ENCODE measurements at places on chromosomes 4 and X. TPM values are rescaled to one million over a fixed set of nuclear protein-coding genes. Genes with fewer than 3 reads are reported as not detected.
A peak's percentile ranks its signal among the peaks of the same experiment; 100 is the strongest.

GRCh38 chr4:74365761-74366160, 816 bp downstream of the EREG start:
- DNase-seq, result peak; percentile 5
- H3K36me3 ChIP-seq, result no peaks in the 10 kb centered on the region
- H3K4me3 ChIP-seq, result peak overlapping the region; percentile 58
- H3K4me1 ChIP-seq, result peaks cover 11% of the 10 kb centered on the region

- peak overlapping the region; percentile 52 for H3K27ac ChIP-seq
- peaks cover 12% of the 10 kb centered on the region for H3K4me1 ChIP-seq
- peaks cover 3% of the 10 kb centered on the region for H3K36me3 ChIP-seq
- DNase-seq, result peak; percentile 51
- no peak overlapping the region for H3K4me3 ChIP-seq
- H3K27me3 ChIP-seq, result no peaks in the 10 kb centered on the region
Observed at GRCh38 chrX:45781901-45782553, 581.4 kb upstream of the DIPK2B start.

The COX7B2 gene
- total RNA-seq, result not detected

DNA sequence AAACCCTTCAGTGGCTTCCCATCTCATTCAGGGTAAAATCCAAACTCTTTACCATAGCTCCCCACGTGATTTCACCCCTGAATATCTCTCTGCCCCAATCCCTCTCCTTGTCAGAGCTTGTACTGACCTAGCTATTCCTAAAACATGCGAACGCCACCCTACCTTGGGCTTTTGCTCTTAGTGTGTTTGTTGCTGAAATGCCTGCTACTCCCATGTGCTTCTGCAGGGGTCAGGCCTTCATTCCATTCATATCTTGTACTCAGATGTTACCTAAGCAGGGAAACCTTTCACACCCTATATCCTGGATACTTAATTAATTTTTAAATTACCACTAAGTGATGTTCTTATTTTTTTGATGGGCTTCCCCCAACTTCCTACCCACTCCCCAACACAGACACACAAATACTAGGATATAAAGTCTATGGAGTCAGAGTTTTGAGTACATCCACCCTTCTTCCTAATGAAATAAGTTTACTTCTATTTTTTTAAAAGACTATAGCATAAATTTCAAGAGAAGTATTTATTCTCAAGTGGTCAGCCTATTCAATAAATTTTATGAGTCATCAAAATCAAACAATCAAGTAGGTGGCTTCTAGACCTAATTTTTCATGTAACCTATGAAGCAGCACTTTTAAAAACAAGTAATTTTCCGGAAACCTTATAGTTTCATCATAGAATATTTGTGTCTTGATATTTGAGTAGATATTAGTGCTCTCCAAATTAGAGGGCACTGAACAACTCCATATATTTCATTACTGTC, 189.4 kb downstream of the RAPGEF2 start:
- H3K27ac ChIP-seq, result no peak overlapping the region
- H3K36me3 ChIP-seq, result no peaks in the 10 kb centered on the region
- H3K27me3 ChIP-seq, result no peaks in the 10 kb centered on the region
- peaks cover 29% of the 10 kb centered on the region for H3K4me1 ChIP-seq
- no peak for DNase-seq
- H3K4me3 ChIP-seq, result no peak overlapping the region

GRCh38 chr4:141142423-141142822, 9.2 kb upstream of the RNF150 start:
- no peak overlapping the region for H3K27ac ChIP-seq
- DNase-seq, result peak; percentile 51
- H3K4me1 ChIP-seq, result no peaks in the 10 kb centered on the region
- no peaks in the 10 kb centered on the region for H3K36me3 ChIP-seq
- no peak overlapping the region for H3K4me3 ChIP-seq

The RAB9B gene
- 2.2 TPM for total RNA-seq

The ADGRG4 gene
- total RNA-seq, result 0.14 TPM

The SPATA4 gene
- 0.46 TPM for total RNA-seq

DNA sequence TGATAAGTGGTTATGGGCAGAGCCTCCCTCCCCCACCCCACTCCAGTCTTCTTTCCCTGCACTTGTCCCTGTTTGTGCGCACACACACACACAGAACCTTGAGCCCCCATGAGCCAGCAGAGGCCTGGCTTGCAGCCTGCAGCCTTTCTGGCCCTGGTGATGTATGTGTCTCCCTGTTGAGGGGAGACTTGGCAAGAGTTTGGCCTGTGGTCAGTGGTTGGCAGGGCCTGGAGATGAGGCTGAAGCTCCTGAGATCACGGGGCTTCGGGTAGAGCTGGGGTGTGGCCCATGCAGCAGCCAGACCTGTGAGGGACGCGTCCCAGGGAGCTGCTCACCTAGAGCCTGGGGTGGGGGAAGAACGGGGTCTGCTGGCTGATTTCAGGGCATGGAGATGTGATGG, 2.3 kb downstream of the GPR173 start:
- no peak overlapping the region for H3K27ac ChIP-seq
- no peaks in the 10 kb centered on the region for H3K36me3 ChIP-seq
- no peak overlapping the region for H3K4me3 ChIP-seq
- peak; percentile 35 for DNase-seq
- H3K27me3 ChIP-seq, result no peaks in the 10 kb centered on the region
- H3K4me1 ChIP-seq, result peaks cover 19% of the 10 kb centered on the region

The HMGB3 gene
- 34.7 TPM for total RNA-seq

DNA sequence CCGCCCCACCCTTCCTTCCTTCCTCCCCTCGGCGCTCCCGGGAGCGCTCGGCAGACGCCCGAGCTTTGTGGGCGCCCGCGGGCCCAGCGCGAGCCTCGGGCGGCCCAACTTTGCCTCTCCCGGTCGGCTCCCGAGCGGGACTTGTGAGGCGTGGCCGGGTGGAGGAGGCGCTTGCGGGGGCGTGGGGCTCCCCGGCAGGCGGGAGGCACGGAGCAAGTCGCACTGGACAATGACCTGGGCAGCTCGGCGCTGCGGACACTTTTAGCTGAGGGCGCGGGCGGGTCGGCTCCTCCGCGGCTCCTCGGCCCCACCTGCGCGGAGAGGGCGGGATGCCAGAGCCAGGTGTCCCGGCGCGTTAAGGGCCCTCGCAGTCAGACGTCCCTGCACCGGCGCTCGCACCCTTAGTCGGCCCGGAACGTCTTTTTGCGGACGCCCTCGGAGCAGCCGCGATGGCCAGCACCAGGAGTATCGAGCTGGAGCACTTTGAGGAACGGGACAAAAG, 385 bp downstream of the DCLK2 start:
- no peaks in the 10 kb centered on the region for H3K27me3 ChIP-seq
- peaks cover 11% of the 10 kb centered on the region for H3K4me1 ChIP-seq
- DNase-seq, result no peak
- no peaks in the 10 kb centered on the region for H3K36me3 ChIP-seq
- peak overlapping the region; percentile 29 for H3K27ac ChIP-seq
- H3K4me3 ChIP-seq, result peak overlapping the region; percentile 70

The PDCL2 gene
- not detected for total RNA-seq

DNA sequence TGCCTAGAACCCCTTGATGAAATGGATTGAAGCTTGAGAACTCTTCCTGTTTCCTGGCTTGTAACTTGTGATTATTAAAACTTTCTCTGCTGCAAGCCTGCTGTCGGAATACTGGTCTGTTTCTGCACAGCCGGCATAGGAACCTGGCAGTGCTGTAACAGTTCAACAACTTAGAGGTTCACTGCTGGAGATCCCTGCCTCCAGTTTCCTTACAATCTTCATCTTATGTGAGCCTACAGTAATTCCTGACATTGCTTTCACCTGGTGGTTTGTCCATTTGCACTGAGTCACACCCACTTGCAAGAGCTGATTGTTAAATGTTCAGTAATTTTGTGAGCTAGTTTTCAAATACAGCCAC, 1.3 kb upstream of the SEPSECS start:
- DNase-seq, result peak; percentile 27
- H3K36me3 ChIP-seq, result no peaks in the 10 kb centered on the region
- H3K4me3 ChIP-seq, result peak overlapping the region; percentile 88
- H3K27me3 ChIP-seq, result no peaks in the 10 kb centered on the region
- H3K27ac ChIP-seq, result peak overlapping the region; percentile 96

DNA sequence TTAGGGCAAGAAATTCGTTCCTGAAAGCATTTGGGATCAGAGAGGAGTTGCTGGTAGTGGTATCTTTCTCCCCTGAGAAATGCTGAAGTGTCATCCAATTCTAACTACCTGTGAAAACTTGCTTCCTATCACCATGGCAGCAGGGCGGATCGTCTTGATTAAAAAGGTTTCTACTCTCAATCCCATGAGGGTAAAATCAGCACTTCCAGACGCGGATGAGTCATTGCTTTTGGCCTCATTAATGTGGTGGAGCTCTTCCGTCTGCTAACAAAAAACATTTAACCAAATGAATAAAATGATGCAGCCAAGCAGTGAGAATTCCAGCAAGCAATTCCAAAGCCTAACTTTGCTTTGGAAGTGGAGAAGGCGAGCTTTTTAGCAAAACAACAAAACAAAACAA, 325.6 kb downstream of the CAMK2D start:
- H3K4me3 ChIP-seq, result no peak overlapping the region
- H3K27ac ChIP-seq, result peak overlapping the region; percentile 30
- no peaks in the 10 kb centered on the region for H3K27me3 ChIP-seq
- H3K4me1 ChIP-seq, result peaks cover 30% of the 10 kb centered on the region

The SPANXC gene
- not detected for total RNA-seq

The GRPR gene
- total RNA-seq, result 3.0 TPM

DNA sequence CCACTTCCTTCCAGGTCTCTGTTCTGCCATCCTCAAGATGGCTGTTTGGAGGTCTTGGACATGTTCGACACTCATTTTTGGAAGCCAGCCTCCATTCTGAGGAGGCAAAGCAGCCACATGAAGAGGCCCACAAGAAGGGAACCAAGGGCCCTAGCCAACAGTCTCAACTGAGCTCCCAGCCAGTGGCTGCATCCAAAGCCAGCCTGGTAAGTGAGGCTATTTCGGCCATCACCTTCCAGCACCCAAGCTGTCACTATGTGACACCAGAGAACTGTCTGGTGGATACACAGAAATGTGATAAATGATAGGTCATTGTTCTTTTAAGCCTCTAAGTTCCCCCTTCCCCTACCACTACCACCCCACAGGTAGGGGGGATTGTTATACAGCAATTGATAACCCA, 127.2 kb downstream of the NPNT start:
- H3K36me3 ChIP-seq, result no peaks in the 10 kb centered on the region
- peaks cover 10% of the 10 kb centered on the region for H3K27me3 ChIP-seq
- no peak for DNase-seq
- H3K4me1 ChIP-seq, result no peaks in the 10 kb centered on the region

GRCh38 chr4:95421869-95422268, 126.9 kb downstream of the UNC5C start:
- H3K4me1 ChIP-seq, result no peaks in the 10 kb centered on the region
- no peak overlapping the region for H3K4me3 ChIP-seq
- H3K27ac ChIP-seq, result no peak overlapping the region
- no peaks in the 10 kb centered on the region for H3K27me3 ChIP-seq
- no peaks in the 10 kb centered on the region for H3K36me3 ChIP-seq

GRCh38 chr4:18390655-18391353, 369.2 kb upstream of the LCORL start:
- H3K36me3 ChIP-seq, result no peaks in the 10 kb centered on the region
- no peak for DNase-seq
- no peak overlapping the region for H3K4me3 ChIP-seq
- H3K27ac ChIP-seq, result peak overlapping the region; percentile 46
- H3K4me1 ChIP-seq, result no peaks in the 10 kb centered on the region

DNA sequence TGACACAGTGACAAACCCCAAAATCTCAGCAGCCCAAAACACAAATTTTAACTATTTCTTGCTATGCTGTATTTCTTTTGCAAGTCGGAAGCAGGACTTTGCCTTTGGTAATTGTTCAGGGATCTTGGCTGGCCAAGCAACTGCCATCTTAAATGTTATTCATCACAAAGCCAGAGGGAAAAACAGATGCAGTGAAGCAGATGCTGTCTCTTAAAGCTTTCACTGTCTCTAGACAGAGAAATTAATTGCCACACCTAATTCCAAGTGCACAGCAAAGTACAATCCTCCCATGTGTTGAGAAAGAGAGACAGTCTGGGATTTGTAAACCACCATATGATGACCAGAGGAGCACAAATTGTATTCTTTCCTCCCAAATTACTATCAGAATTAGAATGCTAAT, 30.0 kb upstream of the GALNT7 start:
- no peak overlapping the region for H3K4me3 ChIP-seq
- no peak for DNase-seq
- no peak overlapping the region for H3K27ac ChIP-seq
- H3K27me3 ChIP-seq, result no peaks in the 10 kb centered on the region

The RGN gene
- total RNA-seq, result not detected

DNA sequence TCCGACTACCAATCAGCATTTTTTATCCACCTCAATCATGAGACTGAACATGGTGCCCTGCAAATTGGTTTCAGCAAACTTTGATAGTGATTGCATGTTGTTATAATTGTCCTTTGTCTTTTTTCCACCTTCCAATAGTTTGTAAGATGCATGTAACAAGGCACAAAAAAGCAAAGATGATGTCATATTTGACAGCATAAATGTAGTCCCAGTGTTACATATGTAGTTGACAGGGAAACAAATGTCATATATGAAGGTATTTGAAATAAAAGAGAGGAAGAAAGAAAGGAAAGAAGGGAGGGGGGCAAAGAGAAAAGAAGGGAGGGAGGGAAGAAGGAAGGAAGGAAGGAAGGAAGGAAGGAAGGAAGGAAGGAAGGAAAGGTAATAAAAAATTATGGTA, 441.7 kb upstream of the CPEB2 start:
- no peaks in the 10 kb centered on the region for H3K36me3 ChIP-seq
- no peaks in the 10 kb centered on the region for H3K4me1 ChIP-seq
- H3K4me3 ChIP-seq, result no peak overlapping the region

DNA sequence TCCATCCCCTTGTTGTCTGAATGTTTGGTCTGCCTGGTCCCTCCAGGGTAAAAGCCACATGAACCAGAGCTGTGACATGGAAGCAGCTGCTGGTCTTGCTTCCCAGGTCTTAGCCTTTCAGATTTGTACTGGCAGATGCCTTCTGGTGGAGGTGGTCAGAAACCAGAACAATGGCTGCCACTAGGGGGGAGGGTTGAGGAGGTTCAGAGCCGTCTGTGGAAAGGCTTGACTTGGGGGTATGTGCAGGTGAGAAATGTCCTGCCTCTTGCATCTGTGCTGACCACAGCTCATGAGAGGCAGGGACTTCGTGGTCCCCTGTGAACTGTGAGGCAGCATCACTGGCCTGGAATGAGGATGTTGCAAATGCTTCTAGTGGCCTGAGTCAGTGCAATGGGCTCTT, 144.2 kb upstream of the WDR1 start:
- DNase-seq, result no peak
- H3K27ac ChIP-seq, result no peak overlapping the region
- no peaks in the 10 kb centered on the region for H3K4me1 ChIP-seq
- no peaks in the 10 kb centered on the region for H3K36me3 ChIP-seq

- peak overlapping the region; percentile 47 for H3K27ac ChIP-seq
- H3K27me3 ChIP-seq, result no peaks in the 10 kb centered on the region
- no peak overlapping the region for H3K4me3 ChIP-seq
- H3K4me1 ChIP-seq, result peaks cover 6% of the 10 kb centered on the region
- peak; percentile 72 for DNase-seq
Observed at GRCh38 chrX:100980608-100981497, 11.3 kb downstream of the ARL13A start.
